ENCODE measurements at places on chromosomes 12 and 14. TPM values are rescaled to one million over a fixed set of nuclear protein-coding genes. Genes with fewer than 3 reads are reported as not detected.

Gene CCDC175
- not detected for total RNA-seq

Gene SOS2
- 36.8 TPM for total RNA-seq

Gene ARID4A
- 20.7 TPM for total RNA-seq

Gene SMIM41
- not detected for total RNA-seq

Gene SLC38A2
- total RNA-seq = 823 TPM

Gene FAIM2
- not detected for total RNA-seq

Gene EML1
- total RNA-seq = 27.2 TPM

Gene WNT1
- not detected for total RNA-seq

Gene TMEM253
- total RNA-seq = not detected

Gene TAS2R50
- total RNA-seq = 6.0 TPM

Gene RTL1
- total RNA-seq = not detected

Gene DGKA
- 62.8 TPM for total RNA-seq

Gene SLC17A8
- not detected for total RNA-seq

Gene NACA
- 1,195 TPM for total RNA-seq

Gene GYS2
- total RNA-seq = not detected

Gene PYGL
- total RNA-seq = 126 TPM

Gene MUCL1
- total RNA-seq = not detected

Gene BRI3BP
- total RNA-seq = 14.1 TPM

Gene NFE2
- not detected for total RNA-seq

Gene GPN3
- 35.4 TPM for total RNA-seq

Gene ACRBP
- 0.53 TPM for total RNA-seq

Gene TMEM117
- total RNA-seq = 3.7 TPM

Gene PLEKHD1
- total RNA-seq = 0.07 TPM

Gene PRKD1
- 10.8 TPM for total RNA-seq

Gene CAPRIN2
- total RNA-seq = 71.4 TPM

Gene SERPINA5
- total RNA-seq = not detected

Gene MORN3
- 0.29 TPM for total RNA-seq
